NCI-H446 treated with DMSO at 0.1 percent for 48 hours (cell line): ENCODE measurements at places on chromosomes 4 and X.

- DNase-seq, result peak; percentile 24
Measured at GRCh38 chr4:122827258-122827878, 737 bp downstream of the FGF2 start.

DNA sequence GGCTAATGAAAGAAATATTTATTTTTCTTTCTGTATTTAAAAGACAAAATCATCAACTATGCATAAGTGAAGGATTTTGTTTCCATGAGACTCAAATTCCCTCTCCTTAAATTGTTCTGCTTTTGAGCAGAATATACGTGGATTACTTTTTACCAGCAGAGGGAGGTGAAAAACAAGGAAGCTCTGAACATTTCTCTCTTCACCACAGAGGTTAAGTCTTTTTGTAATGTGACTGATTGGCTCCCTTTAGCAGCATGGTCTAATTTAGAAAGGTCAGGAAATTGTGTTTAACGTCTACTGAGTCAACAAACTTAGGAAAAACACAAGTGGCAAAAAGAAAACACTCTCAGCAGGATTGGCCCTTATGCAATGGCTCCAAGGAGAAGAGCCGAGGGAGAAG lies 55.1 kb upstream of the F9 start:
- no peak for DNase-seq

DNA sequence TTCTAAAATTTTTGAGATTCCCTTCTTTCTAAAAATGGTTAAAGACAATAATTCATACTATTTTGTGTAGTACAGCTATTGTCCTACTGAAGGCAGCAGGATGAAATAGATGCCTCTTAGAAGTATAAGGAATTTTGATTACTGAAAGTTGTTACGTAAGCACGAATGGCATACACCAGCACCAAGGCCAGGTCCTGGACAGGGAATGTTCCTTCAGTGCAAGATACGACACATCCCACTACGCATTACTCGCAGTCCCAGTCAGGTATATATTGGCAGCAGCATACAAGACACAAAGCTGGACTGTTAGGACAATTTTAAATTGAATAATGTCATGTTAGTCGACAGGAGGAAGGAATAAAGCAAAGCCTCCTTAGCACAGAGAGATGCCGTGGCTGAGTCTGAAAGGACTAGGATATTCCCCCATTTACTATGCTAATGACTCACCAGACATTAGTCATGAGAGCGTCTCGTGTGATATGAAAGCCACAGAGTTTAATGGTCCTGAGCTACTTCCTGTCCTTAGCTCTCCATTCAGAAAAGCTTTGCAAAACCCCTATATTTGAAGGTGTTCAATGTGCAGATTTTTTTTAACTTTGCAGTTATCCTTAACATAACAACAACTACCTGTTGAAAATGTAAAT lies 504.3 kb downstream of the FAM133A start:
- no peak for DNase-seq

GRCh38 chr4:170015285-170015684 lies 10.9 kb downstream of the MFAP3L start:
- DNase-seq, result no peak

DNA sequence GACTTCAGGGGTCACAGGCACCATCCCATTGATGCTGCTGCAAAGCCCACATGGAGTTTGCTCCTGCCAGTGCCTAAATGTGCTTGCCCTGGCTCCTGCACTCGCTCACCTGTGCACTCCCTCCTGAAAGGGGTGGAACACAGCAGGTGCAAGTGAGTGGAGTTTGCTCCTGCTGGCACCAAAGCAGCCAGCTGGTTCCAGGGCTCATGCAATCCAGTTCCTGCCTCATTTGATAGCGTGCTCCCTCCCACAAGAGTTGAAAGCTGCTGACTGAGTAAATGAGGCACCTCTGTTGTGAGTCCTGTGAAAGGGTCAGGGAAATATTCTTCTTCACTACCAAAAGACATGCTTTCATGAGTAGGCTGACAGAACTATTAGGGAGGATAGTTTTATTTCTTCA lies 30.5 kb downstream of the CXCL8 start:
- DNase-seq, result no peak

GRCh38 chrX:8988446-8988845 lies 45.5 kb downstream of the FAM9B start:
- DNase-seq, result no peak

- no peak for DNase-seq
Measured at GRCh38 chrX:2824886-2825285, 3.8 kb upstream of the GYG2 start.

GRCh38 chrX:29470030-29470429 lies 745.3 kb upstream of the MAGEB2 start:
- DNase-seq, result no peak

DNA sequence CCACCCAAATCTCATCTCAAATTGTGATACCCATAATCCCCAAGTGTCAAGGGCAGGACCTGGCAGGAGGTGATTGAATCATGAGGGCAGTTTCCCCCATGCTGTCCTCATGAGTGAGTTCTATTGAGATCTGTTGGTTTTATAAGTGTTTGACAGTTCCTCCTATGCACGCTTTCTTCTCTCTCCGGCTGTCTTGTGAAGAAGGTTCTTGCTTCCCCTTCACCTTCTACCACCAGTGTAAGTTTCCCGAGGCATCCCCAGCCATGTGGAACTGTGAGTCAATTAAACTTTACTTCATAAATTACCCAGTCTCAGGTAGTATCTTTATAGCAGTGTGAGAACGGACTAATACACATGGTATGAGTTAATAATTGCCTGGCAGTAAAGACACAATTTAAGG lies 581.7 kb upstream of the AMOT start:
- no peak for DNase-seq

- no peak for DNase-seq
Measured at GRCh38 chr4:87632469-87632868, 17.6 kb upstream of the DMP1 start.

GRCh38 chr4:166414431-166414830 lies 541.4 kb downstream of the TLL1 start:
- no peak for DNase-seq

- DNase-seq, result no peak
Measured at GRCh38 chr4:119014658-119015057, 121.0 kb upstream of the MYOZ2 start.

GRCh38 chrX:66015900-66016689 lies 23.8 kb downstream of the VSIG4 start:
- DNase-seq, result no peak

DNA sequence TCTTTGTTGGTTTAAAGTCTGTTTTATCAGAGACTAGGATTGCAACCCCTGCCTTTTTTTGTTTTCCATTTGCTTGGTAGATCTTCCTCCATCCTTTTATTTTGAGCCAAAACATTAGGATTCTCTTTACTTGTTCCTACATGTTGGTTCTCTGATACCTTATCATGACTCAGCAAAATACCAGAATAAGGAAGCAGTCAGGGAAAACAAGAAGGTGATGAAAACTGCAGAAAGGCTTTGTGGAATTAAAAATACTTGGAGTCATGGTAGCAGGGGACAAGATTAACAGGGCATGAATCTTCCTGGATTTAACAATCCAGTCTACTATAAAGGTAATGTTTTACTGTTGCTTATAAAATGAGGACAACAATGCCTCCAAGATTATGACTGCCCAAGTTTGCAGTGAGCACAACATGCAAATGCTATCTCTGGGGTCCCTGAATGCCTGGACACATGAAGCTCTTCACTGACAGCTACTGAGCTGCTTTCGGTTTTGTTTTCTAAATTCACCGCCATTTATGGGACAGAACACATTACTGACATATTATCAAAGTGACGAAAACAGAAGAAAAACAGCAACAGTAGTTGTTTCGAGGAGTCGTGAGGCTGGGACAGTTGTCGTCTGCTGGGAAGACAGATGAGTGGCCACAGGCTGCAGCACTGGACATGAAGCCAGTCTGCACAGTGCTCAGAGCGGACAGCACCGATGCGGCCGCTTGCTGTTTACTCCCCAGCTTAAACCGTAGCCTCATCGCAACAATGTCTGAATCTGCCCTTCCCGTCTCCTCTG lies 174.5 kb upstream of the DKK2 start:
- DNase-seq, result no peak

- DNase-seq, result no peak
Measured at GRCh38 chr4:144463896-144464295, 182.1 kb upstream of the HHIP start.

DNA sequence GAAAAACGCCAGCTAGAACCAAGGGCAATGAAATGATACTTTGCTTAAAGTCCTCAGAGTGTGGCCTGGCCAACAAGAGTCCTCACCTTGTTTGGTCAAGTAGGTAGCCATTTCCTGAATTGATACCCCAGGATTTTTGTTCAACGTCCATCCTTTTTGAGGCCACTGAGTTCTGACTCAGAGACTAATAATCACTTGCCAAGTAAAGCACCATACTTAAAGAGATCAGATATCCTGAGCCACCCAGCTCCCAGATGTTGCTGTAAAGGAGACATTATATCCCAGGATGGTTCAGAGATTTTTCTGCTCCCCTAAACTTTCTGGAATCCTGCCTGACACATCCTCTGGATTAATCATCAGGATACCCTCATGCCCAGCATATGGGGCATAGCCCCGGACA lies 190.9 kb downstream of the RAP1GDS1 start:
- DNase-seq, result no peak

- peak; percentile 7 for DNase-seq
Measured at GRCh38 chrX:51456246-51456645, 40.1 kb downstream of the NUDT11 start.

- no peak for DNase-seq
Measured at GRCh38 chr4:158621729-158622128, 50.0 kb downstream of the C4orf46 start.
